Right cardiac atrium (tissue), 5 donors: ENCODE measurements at places on chromosomes 6 and 20. TPM values are rescaled to one million over a fixed set of nuclear protein-coding genes. Genes with fewer than 3 reads are reported as not detected.

SMOC2 gene
- 6.0 TPM for total RNA-seq

GNAS-AS1 gene
- total RNA-seq: 0.42 TPM

DNA sequence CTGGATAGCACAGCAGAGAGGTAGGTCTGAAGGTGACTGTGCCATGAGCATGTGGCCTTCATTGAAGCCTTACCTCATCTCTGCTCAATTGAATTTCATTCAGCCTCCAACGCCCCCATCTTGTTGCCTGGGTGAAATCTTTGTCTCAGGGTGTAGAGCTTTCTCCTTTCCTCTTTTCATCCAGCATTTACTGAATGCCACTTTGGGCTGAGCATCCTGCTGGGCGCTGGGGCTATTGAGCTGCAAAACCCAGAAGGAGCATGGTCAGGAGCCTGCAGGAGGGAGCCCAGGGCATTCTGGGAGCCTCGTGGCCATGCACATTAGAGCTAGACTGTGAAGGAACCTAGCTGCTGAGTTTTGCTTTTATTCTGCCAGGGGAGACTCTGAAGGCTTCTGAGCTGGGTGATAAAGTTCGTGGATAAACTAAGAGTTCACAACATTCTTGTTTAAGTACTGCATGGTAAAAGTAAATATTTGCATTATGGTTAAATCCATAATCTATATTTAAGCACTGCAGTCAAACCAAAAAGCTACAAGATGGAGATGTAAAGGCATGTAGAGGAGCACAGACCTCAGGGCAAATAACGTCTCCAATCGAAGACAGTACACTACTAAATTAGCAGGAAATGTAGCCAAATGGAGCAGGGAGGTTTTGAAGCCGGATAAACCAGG, 13.2 kb upstream of the ASXL1 start:
- no peak for DNase-seq

DNA sequence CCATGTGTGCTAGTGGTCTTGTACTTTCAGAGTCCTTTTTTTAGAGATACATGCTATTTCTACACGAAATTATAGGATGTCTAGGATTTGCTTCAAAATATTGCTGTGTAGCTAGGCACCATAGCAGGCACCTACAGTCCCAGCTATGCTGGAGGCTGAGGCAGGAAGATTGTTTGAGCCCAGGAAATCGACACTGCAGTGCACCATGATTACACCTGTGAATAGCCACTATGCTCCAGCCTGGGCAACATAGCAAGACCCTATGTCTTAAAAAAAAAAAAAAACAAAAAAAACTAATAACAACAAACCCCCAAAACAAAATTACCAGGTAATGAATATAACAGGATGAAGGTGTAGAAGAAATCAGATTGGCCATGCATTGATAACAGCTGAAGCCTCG, 121.7 kb downstream of the NFATC2 start:
- no peak for DNase-seq
